T-helper 2 cell (primary cell): ENCODE measurements at places on chromosomes 4 and X.

GRCh38 chr4:61245069-61245714 lies 45.1 kb downstream of the ADGRL3 start:
- DNase-seq: no peak

GRCh38 chr4:185358514-185358913 lies 37.2 kb downstream of the LRP2BP start:
- no peak for DNase-seq

- DNase-seq: no peak
Observed at GRCh38 chr4:57363346-57363745, 253.2 kb upstream of the IGFBP7 start.

DNA sequence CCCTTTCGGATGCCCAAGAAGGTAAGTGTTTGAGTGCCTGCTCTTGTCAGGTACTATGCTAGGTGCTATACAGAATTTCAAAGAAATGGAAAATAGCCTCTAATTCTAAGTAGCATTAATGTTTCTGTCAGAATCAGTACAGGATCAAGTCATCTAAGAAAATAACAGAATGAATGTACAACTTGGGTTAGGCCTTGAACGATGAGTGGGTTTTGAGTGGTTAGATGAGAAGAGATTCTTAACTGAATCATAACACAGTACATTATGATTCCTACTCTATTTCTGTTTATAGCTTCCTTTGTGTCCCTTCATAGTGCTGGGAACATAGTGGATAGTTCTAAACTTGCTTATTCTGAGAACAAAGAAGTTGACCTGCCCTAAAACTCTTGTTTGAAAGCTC lies 253.9 kb downstream of the GLUD2 start:
- no peak for DNase-seq

DNA sequence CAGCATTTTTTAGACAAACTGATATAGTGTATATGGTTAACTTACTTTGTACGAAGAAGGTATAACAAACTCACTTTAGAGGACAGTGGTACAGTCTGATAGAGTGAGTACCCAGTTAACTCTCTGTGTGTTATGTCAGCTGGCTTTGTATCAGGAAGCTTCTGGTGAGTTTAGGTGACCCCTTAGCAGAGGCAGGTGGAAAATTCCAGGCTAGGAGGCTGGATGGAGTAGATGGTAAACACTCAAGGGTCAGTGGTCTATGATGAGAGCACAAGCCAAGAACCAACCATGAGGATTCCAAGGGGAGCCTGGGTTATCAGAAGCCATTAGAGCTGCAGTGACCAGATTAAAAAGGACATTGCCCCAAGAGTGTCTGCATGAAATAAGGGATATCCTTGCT lies 227.3 kb upstream of the CENPE start:
- no peak for DNase-seq

DNA sequence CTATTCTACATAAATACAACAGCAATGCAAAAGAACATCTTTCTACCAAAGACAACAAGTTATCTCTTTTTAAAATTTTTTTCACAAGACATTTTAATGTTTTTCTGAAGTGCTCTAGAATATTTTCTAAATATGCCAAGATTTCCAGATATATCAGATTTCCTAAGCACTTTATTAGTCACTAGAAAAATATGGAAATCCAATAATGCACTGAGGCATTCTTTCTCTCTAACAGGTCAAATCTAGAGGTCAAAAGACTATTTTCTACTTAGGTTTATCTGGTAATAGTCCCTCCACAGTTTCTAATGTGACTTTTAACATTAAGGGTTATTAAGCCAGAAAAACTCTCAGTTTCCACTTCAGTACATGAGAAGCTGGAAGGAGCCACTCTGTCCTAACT lies 1041.2 kb upstream of the INTU start:
- DNase-seq: no peak

DNA sequence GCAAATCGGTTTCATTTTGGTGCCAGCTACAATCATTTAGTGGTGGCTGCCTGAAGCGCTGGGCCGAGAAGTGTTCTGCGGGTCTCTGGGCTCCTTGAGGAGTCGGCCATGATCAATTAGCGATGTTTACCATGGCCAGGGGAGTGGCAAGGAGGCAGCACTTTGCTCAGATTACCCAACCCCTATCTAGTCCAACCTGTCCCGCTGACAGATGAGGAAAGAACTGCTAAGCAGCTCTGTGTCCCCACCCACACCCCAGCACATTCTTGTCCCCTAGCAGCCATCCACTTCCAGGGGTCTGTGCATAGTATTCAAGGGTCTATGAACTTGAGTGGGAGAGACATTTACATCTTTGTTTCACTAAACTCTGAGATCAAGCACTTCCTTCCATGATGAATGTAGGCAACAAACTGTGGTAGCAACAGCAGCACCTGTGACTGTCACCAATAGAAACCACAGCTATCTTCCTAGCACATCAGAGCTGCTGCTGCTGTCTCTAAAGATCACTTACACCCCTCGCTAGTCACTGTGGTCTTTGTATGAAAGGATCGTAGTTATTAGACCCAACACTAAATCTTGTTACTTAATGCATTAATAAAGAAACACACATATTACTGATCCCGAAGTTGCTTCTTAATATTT lies 331.6 kb downstream of the BCOR start:
- no peak for DNase-seq

GRCh38 chrX:57587607-57588006 lies 4.2 kb upstream of the ZXDB start:
- DNase-seq: no peak

- no peak for DNase-seq
Observed at GRCh38 chr4:107318078-107318477, 282.0 kb upstream of the DKK2 start.

DNA sequence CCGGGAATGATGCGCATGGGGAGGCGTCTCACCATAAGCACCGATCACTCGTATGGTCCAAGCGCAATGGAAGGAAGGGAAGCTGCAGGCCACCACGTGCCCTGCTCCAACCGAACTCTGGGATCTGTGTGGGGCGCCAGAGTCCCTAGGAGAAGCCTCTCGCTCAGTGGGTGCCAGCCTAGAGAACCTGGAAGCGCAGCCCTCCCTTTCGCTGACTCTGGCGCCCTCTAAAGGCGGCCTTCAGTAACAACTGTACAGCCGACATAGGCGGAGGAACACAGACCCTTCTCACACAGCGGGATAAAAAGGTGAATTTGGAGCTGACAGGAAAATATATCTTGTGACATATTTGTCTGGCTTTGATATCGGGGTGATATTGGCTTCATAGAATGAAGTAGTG lies 76.0 kb downstream of the INTS6L start:
- no peak for DNase-seq

DNA sequence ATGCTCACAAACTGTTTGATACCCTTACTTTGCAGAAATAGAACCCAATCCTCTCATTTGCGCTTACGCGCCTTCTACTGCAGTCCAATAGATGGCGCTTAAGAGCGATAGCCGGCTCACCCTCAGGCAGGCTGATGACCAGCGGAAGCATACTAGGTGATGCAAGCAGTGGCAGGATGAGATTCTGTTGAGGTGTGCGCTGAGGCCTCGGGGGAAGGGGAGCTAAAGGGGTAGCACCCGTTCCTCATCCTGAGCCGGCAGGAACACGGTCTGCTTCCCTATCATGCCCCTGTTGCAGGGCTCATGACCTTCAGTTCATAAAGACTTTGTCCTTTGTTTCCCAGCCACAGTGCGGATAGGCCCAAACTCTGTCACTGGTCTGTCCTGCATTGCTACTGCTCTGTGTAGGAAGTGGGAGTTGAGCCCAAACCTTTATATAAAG lies 628.9 kb downstream of the TLL1 start:
- DNase-seq: no peak

DNA sequence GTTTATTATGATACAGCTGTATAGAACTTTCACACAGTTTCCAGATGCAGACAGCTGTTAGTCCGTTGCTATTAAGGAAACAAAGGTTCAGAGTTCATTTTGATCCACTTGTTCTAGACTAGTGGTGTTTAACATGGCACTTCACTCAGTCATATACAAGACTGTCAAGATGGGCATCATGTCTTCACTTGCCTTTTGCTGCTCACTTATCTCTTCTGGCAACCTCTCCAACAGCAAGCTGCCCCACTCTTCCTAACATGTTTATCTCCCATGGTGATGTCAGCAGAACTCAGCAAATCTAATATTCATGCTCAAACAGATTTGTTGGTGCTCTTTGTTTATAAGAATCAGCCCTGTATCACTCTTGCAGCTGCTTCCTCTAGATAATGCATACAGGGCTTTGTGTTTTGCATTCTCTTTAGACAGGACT lies 236.2 kb upstream of the HAND2 start:
- DNase-seq: no peak

DNA sequence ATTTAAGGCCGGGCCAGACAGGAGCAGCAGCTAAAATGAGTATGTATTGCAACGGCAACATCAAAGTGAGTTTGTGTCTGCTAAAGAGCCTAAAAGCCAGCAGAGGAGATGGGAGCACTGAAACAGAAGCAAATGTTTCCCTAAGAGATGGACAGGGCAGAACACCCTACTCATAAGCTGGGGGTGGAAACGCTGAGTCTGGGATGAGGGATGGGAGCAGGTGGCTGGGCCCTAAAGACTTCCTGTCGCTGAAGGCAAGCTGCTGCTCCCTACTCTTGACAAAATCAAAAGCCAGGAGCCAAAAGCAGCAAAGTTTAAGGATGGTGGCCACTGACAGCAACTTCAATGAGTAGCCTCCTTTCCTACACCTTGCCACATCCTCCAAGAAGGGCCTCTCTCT lies 40.6 kb upstream of the NAP1L5 start:
- no peak for DNase-seq

GRCh38 chr4:126647756-126648397 lies 984.9 kb upstream of the INTU start:
- no peak for DNase-seq

GRCh38 chr4:57911203-57911602 lies 801.0 kb upstream of the IGFBP7 start:
- DNase-seq: no peak

- DNase-seq: no peak
Observed at GRCh38 chrX:131477498-131477897, 66.4 kb upstream of the OR13H1 start.

DNA sequence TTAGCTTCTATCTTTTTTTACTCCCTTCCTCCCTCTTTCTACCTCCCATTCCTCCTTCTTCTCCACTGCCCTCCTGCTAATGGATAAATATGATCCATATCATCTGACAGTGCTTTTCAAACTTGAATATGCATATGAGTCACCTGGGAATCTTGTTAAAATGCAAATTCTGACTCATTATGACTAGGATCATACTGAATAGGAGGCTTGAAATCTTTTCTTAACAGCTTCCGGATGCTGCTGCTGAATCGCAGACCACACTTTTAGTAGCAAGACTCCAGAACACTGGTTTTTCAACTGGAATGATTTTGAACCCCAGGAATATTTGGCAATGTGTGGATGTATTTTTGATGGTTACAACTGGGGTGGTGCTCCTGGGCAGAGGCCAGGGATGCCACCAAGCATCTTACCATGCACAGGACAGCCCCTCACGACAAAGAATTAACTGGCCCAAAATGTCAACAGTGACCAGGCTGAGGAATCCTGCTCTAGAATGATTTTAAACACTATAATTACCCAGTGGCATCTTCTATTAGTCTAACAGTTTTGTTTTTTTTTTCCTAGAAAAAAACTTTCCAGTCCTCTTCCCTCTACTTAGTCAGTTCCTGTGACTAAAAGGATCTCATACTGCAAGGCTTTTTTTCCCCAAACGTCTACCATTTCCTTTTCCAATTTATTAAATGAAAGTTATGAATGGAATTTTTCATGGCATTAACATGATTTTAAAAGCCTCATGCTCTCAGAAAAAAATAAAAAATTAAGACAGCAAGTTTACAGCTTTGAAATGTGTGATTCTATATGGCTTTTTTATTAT lies 10.6 kb upstream of the PYURF start:
- DNase-seq: no peak

DNA sequence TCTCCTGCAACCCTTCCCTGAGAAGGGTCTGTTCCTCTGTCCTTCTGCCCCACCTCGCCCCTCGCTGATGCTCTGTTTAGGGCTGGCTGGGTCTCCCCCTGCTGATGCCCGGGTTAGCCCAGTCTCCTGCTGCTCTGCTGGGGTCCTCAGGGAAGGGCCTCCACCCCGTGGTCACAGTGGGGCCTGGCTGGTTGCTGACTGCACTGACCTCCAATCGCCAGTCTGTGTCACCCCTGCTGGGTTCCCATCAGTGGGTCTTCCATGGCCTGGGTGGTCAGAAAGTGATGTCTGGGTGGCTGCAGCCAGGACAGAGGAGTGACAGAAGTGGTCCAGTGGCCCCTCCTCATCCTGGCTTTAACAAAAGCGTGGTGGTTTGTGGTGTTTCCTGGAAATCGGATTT lies 44.7 kb downstream of the EVC start:
- DNase-seq: no peak

DNA sequence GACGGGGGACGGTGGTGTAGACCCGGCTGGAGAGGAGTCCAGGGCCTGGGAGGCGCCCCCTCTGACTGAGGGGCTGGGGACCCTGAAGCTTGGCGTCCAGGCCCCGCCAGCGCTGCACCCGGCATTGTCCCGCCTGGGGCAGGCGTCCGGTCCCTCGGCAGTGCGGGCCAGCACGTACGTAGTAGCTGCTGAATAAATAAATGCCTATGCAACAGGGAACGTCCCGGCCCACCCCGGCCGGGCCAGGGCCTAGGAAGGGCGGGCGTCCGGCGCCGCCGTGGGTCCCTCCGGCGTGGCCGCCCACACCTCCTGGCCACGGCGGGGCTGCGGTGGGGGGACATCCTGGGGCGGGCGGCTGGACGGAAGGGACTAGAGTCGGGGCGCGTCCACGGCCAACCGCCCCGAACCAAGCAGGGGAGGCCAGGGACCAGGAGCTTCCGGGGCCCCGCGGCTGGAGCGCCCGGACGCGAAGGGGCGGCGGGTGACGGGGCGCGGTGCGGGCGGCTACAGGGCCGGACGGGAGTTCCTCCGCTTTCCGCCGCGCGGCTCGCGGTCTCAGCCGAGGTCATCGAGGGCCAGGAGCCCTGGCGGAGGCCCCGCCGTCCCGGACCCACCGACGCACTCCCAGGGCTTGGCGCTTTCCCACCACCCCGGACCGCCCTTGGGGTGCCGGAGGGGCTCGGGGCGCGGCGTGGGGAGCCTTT lies 886 bp upstream of the WWC2 start:
- DNase-seq: no peak

- no peak for DNase-seq
Observed at GRCh38 chr4:137819964-137820383, 287.7 kb upstream of the PCDH18 start.

DNA sequence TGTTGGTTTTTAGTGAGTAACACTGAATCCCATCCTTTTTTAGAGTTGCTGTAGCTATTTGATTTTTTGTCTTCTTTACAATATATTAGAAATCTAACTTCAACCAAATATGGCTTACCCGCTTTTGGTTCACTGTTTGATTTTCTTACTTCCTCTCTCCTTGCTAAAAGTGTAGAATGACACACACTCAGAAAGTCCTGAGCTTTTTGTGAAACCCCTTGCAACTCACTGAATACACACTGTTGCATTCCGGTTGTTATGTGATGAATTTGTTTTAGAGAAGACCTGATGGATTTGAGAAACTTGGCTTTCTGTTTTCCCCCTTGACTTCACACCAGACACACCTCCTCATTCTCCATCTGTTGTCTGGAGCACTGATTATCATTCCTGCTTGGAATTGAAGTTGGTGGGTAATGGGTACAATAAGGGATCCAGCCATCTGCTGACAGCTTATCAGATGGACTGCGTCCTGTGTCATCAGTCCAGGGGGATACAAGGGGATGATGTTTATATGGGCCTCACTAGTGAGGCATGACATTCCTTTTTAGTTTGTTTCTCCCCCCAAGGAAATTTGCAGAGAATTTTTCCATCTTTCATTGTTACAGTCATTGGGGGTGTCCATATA lies 5.2 kb downstream of the TMEM164 start:
- no peak for DNase-seq

- DNase-seq: no peak
Observed at GRCh38 chr4:71518283-71518989, 179.6 kb downstream of the SLC4A4 start.
